Activated CD8-positive, alpha-beta memory T cell treated with anti-CD3 and anti-CD28 coated beads, Interleukin-2, amount 50 U/mL, for 48 hours (primary cell): ENCODE measurements at places on chromosomes 2 and 18.

GRCh38 chr2:156399950-156400705, 36.1 kb upstream of the GPD2 start:
- DNase-seq = no peak

GRCh38 chr2:64196963-64197362, 52.7 kb upstream of the PELI1 start:
- no peak for DNase-seq

GRCh38 chr2:136030406-136030805, 45.0 kb upstream of the DARS1 start:
- DNase-seq = no peak

DNA sequence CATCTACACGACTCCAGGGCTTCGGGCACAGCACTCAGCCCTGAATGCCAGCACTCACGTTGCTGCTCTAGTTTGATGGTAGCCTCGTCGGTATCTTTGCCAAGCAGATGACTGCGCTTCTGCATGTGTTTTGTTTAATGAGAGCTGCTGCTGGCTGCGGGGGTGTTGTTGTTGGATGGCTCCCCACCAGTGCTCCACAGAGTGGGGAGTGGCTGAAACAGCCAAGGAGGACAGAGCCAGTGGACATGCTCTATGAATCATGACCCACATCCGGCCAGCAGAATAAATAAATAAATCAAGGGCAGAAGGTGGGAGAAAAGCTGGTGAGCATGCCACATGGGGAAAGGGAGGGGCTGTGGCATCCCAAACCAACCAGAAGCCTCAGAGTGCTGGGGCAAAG, 131.2 kb upstream of the SOX11 start:
- no peak for DNase-seq

GRCh38 chr18:49722477-49722876, 90.9 kb downstream of the ACAA2 start:
- DNase-seq = no peak

GRCh38 chr2:16318474-16319195, 347.0 kb downstream of the CYRIA start:
- no peak for DNase-seq

DNA sequence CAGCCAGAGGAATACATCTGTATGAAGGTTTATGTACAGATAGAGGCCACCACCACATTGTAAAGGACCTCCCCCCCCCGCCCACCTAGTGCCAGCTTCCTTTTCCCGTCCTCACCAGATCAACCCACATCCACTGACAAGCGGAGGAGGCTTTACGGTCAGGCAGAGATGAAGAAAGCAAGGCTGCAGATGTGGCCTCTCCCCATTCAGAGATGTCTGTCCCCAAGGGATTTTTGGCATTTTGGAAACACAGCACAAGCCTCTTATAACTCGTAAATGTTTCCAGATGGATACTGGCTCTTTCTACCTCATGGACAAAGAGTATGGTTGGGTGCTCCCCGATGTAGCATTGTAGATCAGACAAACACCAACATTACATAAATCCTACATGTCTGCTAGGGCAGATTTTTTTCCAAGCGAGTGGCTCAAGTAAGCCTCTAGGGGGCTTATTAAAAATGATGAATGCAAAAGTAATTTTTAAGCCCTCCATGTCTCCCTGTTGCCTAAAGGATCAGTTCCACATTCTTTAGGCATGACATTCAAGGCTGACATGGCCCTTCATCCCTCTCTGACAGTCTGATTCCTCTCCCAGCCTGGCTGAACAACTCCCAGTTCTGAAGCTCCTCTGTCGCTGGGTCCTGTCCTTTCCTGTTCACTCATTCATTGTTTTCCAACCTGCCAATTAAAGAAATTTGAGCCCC, 11.7 kb downstream of the VIT start:
- no peak for DNase-seq

DNA sequence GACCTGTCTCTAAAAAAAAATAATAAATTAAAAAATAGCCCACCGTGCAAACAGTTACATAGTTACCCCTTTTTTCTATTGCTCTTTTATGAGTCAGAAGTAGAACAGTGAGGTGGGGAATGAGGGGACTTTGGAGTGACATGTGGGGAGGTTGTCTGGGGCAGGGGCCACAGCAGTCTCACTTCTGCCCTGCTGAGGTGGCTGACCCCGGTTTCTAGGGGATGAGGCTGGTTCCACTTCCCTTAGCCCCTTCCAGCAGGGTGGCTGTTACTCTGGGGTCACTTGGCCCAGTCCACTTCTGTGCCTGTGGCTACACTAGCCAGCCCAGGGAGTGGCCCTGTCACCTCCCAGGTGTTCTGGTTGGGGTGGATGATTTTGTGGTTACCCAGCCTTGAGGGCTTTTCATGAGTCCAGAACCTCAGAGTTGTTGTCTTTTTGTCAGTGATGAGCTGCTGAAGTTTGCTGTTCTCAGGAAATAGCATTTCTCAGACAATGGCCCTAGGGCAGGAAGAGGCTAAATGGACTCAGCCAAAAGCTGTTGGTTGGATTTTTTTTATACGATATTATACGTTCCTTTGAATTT, 28.0 kb upstream of the SCLY start:
- no peak for DNase-seq
